ENCODE measurements at places on chromosomes 12 and 14. TPM values are rescaled to one million over a fixed set of nuclear protein-coding genes. Genes with fewer than 3 reads are reported as not detected.

Gene TBX5
- total RNA-seq: not detected

DNA sequence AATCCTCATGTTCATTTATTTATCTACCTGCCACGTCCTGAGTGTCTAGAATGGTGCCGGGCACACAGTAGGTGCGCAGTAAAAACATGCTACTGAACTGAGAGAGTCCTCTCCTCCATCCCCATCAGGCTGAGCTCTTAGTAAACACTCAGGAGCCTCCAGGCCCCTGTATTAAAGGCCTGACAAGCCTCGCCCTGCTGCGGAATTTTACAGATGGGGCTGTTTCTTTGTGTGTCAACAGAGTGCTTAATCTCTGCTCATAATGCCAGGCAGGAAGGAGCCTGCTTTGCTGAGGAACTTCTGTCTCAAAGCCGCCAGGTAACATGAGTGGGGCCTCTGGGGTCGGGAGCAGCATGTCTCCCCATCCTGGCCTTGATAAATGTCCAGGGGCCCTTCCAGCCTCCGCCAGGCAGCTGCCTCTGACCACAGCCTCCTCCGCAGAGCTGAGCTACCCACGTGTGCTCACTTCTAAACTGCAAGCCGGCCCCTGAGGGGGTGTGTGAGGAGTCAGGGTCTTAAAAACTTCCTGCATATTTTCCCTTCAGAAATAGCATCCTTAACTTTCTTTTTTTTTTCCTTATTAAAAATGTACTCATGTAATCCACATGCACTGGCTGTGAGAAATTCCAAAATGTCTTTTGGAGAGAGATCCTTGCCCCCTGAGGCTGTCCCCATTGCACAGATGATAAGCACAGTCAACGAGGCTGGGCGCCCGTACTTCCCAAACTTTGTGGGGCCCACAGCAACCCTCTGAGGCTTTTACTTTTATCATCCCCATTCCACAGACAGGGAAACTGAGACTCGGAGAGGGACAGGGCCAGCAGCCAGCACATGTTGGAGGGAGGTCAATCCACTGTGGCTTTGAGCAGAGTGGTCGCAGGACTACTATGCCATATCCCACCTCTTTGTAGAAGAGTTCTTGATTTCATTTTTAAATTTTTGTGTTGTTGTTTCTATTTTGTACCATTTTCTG is 116.0 kb upstream of the NCOR2 start:
- DNase-seq: no peak

GRCh38 chr14:96168581-96168980 is 36.1 kb upstream of the BDKRB2 start:
- DNase-seq: no peak

- no peak for DNase-seq
Observed at GRCh38 chr12:4817880-4818279, 91.8 kb upstream of the KCNA1 start.

DNA sequence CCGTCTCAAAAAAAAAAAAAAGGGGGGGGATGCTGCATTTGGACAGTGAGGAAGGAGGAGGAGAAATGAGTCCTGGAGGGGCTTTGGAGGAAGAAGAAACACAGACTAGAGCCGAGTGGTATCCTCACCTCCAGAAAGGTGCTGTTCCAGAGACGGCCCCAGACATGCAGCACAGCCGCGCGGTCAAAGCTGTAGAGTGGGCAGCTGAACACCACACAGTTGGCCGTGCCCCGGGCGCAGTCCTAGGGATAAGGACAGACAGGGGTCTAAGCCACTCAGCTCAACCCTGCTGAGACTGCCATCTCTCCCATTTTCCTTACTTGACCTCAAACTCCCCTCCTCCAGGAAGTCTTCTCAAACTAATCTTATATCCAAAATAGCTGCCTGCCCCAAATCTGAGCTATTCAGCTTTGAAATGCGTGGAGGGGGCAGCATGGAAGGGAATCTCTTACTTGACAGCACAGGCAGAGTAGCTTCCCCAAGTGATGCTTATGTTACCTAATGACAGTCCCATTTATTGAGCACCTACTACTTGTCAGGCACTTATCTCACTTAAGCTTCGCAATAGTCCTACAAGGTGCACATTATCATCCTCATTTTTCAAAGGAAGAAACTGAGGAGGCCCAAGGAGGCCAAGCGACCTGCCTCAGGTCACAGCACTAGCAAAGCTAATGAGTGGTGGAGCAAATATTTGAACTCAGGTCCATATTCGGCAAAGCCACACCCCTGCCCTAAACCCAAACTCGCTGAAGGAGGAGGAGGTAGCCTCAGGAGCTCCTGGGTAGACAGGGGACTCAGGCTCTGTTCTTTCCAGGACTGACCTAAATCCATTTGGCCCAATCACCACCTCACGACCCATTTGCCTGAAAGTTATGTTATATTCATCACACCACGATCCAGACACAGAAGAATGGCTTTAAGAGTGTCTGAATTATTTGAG is 18.7 kb downstream of the ITGA7 start:
- DNase-seq: no peak

Gene LRRIQ1
- total RNA-seq: not detected
